ENCODE measurements at places on chromosomes 7 and 10. TPM values are rescaled to one million over a fixed set of nuclear protein-coding genes. Genes with fewer than 3 reads are reported as not detected.

- no peaks in the 10 kb centered on the region for H3K36me3 ChIP-seq
- no peaks in the 10 kb centered on the region for H3K4me1 ChIP-seq
- H3K27me3 ChIP-seq: no peaks in the 10 kb centered on the region
- H3K4me3 ChIP-seq: no peak overlapping the region
Measured at GRCh38 chr10:133079836-133080682, 7.7 kb upstream of the ADGRA1 start.

DNA sequence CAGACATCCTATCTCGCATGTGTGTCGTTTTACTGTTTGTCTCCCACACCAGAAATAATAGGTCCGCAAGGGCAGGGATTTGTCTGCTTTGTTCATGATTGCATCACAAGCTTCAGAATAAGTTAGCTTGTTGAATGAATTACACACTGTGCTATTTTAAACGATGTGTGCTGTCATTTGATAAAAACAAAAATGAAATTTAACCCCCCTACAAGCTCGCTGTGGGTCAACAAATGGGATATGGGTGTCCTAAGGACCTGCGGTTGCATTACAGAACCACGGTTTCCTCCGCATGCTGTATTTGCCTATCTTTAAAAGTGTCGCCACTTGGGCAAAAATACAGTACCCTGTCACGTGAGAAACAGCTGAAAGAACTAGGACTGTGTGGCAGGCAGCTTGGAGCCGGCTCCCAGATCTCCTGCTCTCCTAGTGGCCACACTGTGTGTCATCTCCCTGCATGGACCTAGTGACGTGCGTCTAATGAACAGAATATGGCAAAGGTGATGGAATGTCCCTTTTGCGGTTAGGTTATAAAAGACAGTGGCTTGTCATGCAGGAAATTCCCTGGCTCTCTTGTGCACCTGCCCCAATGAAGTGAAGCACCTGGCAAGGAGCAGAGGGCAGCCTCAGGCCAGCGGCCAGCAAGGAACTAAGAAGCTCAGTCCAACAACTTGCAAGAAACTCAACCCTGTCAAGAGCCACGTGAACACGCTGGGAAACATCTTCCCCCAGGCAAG lies 32.9 kb upstream of the CRYGN start:
- no peaks in the 10 kb centered on the region for H3K27me3 ChIP-seq
- H3K4me3 ChIP-seq: no peak overlapping the region
- DNase-seq: peak; percentile 69
- peaks cover 9% of the 10 kb centered on the region for H3K36me3 ChIP-seq
- H3K27ac ChIP-seq: no peak overlapping the region

DNA sequence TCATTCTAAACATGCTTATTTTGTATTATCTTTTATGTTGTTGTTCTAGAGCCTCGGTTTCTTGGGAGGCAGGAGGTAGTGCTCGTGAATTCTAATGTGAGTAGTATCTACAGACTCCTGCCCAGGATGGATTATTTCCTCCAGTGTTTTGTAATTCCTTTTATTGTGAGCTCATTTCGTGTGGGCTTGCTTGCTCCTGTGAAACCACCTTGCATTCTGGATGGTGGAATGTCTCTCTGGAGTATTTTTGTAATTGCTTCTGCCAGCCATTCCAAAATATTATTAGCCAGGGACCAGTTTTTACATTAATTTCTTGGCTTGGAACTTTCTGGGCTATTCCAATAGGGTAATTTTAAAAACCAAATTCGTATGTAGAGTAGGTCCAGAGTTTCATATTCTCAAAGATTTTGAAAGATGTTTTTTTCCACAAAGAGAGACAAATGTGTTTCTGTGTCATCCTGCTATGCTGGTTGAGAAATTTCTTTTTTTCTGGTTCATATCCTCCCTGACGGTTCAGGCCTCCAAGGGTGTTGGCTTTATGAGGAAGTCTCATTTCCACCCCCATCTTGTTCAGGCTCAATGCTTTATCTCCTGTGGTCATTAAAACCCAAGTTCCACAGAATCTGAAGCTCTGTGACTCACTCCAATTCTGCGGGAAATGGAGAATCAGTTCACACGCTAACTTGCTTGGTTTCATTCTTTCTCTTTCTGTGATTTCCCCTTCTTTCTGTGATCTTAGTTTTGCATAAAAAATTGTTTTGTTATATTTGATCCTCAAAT lies 41.7 kb upstream of the CALD1 start:
- H3K4me3 ChIP-seq: no peak overlapping the region
- no peaks in the 10 kb centered on the region for H3K27me3 ChIP-seq
- H3K4me1 ChIP-seq: peaks cover 7% of the 10 kb centered on the region
- H3K27ac ChIP-seq: no peak overlapping the region

- H3K4me3 ChIP-seq: no peak overlapping the region
- no peaks in the 10 kb centered on the region for H3K36me3 ChIP-seq
- no peak overlapping the region for H3K27ac ChIP-seq
- no peaks in the 10 kb centered on the region for H3K27me3 ChIP-seq
- DNase-seq: peak; percentile 74
- H3K4me1 ChIP-seq: no peaks in the 10 kb centered on the region
Measured at GRCh38 chr10:120365872-120366271, 91.2 kb upstream of the PLPP4 start.

DNA sequence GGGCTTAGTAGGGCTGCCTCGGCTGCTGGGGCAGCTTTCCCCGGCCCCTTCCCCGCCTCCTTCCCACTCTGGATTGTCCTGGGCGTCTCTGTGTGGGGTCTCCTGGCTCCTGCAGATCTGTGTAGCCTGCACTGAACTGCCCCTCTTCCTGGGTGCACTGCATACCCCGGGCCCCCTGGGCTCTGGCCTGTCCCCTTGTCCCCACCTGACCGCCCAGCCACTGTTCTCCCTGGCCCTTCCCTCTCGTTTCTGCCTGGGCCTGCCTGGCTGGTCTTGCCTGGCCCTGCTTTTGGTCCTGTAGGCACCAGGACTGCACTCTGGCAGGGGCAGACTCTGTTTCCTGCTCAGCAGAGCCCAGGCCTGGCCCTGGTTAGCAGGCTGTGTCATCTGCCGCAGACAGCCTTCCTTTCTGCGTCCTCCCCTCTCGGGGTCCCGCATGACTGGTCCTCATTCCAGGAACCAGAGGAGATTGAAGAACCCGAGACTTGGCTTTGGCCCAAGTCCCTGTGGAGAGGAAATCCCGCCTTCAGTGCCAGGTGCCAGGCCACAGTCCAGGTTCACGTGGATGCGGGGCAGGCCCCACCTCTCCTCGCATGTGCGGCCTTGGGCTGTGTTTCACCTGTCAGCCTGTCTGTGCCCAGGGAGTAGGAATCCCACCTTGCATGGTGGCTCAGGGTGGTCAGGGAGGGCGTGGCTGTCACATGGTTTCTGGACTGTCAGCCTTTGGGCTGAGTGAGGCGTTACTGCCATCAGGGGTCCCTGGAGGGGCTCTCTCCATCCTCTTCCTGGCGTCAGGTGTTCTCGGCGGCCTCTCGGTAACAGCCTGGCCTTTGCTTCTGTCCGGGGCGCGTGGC lies 9.2 kb downstream of the INPP5A start:
- no peak overlapping the region for H3K4me3 ChIP-seq
- H3K27ac ChIP-seq: no peak overlapping the region
- no peaks in the 10 kb centered on the region for H3K4me1 ChIP-seq
- no peak for DNase-seq
- H3K27me3 ChIP-seq: no peaks in the 10 kb centered on the region

Gene CCDC172
- total RNA-seq: not detected

Data from fibroblast of lung (primary cell).